ENCODE measurements at places on chromosomes 4 and X.

- DNase-seq = no peak
These were observed 257.0 kb downstream of the IDS start for GRCh38 chrX:149248073-149248625.

DNA sequence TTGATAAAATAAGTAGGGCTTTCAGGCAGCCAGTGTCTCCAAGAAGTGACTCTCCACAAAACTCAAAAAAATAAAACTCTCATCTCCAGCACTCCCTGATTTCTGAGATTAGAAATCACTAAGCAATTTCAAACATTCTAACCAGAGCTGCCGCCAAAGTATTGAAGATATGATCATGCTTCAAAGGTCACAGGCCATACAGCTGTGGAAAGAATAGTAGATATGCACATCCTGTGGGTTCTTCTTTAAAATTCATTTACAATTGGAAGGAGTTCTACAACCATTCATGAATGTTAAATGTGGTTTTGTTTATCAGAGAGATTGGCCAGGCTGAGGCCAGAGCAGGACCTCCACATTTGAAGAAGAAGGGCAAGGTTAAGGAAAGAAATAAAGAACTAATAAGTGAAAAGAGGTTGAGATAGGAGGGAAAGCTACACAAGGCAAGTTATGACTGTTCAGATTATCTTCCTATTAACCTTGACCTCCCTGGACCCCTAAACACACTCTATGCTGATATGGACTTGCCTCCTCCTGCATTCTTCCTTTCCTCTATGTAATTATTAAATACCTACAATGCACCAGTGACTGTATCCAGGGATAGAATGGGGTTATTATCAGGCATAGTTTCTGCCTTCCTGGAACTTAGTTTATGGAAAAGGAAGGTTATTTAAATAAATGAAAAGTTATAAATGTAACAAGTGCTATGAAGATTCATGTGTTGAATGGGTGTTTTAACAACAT lies 56.4 kb downstream of the USP38 start:
- no peak for DNase-seq

GRCh38 chr4:136749989-136750388 lies 782.3 kb downstream of the PCDH18 start:
- DNase-seq = no peak

- peak; percentile 92 for DNase-seq
These were observed at the start of gene CRMP1 for GRCh38 chr4:5893004-5893580. Gene CRMP1, minus strand, starts transcription at chr4:5893086. Its CDS starts 117 bp downstream, at chr4:5892969.

DNA sequence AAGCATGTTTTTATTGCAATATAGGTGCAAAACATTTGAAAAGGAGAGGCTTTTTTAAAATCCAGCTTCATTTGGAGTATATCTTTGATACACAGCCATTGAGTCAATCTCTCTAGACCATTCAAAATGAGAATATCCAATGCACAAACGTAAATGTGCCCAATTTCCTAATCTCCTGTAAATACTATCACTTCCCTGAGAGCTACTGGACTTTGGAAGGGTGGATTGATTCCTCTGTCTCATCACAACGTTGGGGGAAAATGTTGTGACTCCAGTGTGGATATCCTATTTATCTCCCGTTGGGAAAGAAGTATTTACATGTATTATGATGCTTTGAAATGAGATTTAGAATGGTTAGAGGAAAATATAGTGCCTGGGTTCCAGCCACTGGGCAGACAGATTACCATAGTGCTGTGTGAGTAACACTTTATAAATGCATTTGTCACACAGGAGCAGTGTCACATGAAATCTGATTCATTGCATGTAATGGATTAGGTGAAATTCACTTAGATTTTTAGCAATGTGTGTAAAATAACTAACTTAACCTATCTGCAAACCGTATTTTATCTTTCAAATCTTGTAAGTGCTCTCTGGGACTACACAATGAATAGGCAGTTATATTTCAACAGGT lies 64.4 kb upstream of the VCX3A start:
- DNase-seq = no peak

- no peak for DNase-seq
These were observed 225.7 kb upstream of the PSAPL1 start for GRCh38 chr4:7660176-7661039.

GRCh38 chrX:28920153-28920943 lies 333.1 kb downstream of the IL1RAPL1 start:
- no peak for DNase-seq

- no peak for DNase-seq
These were observed 9.4 kb upstream of the ADD1 start for GRCh38 chr4:2834001-2834921.

- no peak for DNase-seq
These were observed 32.4 kb downstream of the ATP2B3 start for GRCh38 chrX:153549807-153550206.

DNA sequence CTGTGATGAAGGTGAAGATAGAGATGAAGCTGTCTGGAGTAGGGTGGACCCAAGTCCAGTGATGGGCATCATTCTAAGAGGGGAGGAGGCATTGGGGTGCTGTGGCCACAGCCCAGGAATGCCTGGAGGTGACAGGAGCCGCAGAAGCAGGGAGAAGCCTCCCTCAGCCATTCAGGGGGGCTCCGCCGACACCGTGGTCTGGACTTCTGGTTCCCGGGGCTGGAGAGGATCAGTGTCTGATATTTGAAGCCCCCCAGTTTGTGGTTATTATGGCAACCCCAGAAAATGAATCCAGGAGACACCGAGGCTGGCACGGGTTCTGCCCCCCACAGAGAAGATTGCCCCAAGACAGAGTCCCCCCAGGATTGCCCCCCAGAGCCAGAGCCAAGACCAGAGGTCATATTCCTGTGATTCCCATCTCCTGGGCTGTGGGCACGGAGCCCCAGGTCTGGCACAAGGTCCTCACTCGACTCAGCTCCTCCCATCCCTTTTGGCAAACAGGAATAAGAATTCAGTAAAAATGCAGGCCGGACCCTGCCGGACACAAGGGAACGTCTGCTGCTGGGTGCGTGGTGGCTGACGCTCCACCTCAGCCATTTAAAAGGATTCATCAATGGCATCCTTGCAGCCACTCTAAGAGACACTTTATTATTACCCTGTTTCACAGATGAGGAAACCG lies 116.6 kb downstream of the CPZ start:
- no peak for DNase-seq

- DNase-seq = peak; percentile 63
These were observed 20.4 kb upstream of the SEPSECS start for GRCh38 chr4:25180524-25181131.

DNA sequence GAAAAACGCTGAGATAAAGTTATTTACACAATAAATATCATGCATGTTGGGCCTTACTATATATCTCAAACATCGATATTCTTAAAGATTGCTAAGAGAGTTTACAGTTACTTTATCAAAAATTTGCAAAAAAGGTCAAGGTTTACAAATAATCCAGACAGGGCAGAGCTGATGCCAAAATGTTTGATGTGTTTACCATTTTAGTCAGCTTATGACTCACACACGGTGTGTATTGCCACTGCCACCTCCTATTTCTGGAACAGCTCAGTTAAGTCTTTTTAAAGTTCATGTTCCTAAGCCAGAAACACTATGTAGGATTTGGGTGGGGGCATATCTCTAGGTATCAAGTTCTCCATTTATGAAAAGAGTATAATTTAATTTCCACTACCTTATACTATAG lies 580.6 kb downstream of the INPP4B start:
- no peak for DNase-seq

GRCh38 chr4:155079871-155080270 lies 128.6 kb upstream of the NPY2R start:
- no peak for DNase-seq

- DNase-seq = no peak
These were observed 148.7 kb upstream of the CTSO start for GRCh38 chr4:156102411-156102810.

GRCh38 chrX:131762802-131763234 lies 218.9 kb downstream of the OR13H1 start:
- no peak for DNase-seq

DNA sequence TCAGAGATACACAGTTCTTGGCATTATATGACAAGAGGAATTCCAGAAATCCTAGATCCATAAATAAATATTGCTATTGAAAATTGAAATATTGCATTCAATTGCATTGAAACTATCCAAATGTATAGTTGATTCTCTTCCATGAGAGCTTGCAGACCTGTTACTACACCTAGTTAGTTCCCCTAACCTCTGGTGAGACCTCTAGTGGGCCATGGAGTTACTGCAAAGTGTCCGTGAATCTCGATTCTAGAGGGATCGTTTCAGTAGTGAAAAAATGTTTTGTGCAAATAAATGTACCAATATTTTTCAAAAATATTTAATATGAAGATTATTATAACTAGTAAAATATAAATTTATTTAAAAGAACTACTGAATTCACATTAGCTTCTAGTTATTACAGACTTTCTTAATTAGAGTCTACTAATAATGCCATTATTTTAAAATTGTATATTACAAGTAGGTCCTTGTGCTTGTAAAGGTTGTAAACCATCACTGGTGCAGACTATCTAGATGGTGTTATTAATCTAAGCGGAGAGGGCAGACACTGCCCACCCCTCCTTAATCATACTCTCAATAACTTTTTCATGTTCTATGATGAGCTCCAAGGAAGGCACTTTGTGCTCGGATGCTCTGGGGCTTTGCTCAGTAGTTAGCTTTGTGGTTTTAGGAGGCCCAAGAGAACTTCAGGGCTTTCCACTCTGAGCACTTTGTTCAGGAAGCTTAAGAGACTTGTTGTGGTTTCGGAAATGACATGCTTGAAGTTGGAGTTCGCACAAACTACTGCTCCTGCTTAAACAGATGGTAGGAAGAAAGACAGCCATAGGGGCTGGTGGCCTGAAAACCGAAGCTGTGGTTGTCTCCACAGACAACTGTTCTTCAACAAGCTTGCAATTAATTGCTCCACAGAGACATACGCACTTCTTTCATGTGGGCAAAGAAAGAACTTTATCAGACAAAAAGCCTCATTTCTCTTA lies 42.8 kb downstream of the IL21 start:
- DNase-seq = peak; percentile 81

GRCh38 chr4:38516190-38516589 lies 147.8 kb upstream of the KLF3 start:
- no peak for DNase-seq

DNA sequence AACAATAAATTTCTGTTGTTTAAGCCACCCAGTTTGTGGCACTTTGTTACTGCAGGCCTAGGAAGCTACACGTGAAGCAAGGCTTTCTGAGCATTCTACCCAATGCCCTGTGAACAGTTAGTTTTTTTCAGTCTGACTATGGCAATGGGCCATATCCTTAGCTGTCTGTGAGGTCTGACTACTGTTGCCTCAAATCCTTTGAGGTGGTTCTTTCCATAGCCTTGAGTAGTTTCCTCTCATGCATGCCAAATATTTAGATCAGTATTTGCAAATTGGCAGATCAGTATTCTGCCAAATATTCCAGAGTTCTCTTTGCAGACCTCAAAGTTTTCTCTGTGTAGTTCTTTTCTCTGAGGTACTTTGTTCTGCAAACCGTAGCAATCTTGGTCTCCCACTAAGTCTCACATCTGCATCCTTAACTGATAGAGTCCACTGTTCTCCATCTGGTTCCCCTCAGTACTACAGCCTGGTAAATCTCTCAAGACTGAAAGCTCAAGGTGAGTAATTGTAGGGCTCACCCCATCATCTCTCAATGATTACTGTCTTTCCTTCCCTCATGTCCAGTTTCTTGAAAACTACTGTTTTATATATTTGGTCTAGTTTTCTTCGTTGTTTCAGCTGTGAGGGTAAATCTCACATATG lies 984.9 kb upstream of the INTU start:
- DNase-seq = no peak

All from NCI-H526 (cell line).